Activated naive CD4-positive, alpha-beta T cell (primary cell): ENCODE measurements at places on chromosomes 12 and 14.

GRCh38 chr14:56092763-56093162 lies 25.4 kb upstream of the PELI2 start:
- DNase-seq, result no peak

GRCh38 chr12:119838826-119839600 lies 38.1 kb downstream of the CIT start:
- no peak for DNase-seq

GRCh38 chr14:101408077-101408831 lies 153.0 kb upstream of the DIO3 start:
- no peak for DNase-seq

DNA sequence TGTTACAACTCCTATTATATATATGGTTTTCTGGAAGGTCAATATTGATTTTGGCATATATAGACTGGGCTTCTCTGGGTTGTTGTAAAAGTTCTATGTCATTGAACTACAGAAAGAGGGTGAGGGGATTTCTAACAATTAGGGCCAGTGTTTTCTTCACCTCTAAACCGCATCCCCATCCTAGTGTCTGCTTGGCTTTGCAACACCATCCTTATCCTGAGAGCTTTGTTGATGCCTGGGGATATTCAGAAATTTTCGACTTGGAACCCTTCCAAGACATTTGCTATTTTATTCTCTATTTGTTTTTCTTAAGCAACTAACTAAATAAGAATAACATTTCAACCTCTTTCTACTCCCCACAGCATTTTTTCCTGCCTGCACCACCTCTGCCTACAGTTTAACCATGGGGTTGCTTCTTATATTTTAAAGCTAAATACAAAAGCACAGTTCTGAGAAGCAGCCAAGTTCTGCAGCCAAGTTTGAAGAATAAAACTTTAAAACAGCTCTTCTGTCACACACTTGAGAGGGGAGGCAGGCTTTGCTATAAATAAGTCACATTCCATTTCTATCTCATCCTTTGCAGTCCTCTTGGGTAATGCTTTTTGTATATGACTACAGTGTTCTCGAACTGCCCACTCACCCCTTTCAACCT lies 53.4 kb downstream of the RGS6 start:
- DNase-seq, result no peak

GRCh38 chr12:44357494-44357893 lies 518.6 kb downstream of the NELL2 start:
- DNase-seq, result no peak

GRCh38 chr12:50104417-50105366 lies 884 bp downstream of the GPD1 start:
- DNase-seq, result no peak

DNA sequence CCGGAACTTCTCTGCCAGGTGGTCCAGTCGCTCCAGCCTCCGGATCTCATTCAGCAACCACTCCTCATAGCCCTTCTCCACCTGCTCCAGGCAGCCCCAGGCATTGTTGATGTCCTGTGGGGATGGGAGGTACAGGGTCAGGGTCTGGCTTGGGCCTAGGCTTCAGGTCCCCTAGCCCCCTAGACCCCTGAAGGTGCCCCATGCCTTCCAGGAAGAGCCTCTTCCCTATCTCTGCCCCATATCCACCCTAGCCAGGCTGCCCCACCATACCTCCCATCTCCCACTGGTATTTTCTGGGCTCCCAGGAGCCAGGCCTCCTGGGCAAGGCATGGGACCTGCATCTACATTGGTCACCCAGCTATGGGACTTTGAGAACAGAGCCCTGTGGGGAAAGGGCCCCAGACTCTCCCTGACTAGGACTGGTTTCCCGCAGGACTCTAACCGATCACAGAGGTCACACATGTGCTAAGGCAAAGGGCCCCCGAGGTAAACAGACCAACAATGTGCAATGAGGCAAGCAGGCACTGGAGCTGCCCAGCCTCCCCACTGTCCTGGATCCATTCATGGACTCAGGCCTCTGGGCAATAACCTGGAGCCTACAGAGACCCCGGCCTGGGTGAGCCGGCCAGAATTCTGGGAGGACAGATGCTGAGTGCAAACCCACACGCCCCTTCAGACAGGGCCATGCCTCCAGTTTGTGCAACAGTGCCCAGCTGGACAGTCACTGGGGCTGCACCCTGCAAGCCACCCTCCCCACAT lies 88.8 kb downstream of the ACTN1 start:
- no peak for DNase-seq

- no peak for DNase-seq
These were observed 326.3 kb upstream of the DIO2 start for GRCh38 chr14:80537626-80538025.

GRCh38 chr12:131217024-131217586 lies 263.4 kb downstream of the ADGRD1 start:
- DNase-seq, result no peak

DNA sequence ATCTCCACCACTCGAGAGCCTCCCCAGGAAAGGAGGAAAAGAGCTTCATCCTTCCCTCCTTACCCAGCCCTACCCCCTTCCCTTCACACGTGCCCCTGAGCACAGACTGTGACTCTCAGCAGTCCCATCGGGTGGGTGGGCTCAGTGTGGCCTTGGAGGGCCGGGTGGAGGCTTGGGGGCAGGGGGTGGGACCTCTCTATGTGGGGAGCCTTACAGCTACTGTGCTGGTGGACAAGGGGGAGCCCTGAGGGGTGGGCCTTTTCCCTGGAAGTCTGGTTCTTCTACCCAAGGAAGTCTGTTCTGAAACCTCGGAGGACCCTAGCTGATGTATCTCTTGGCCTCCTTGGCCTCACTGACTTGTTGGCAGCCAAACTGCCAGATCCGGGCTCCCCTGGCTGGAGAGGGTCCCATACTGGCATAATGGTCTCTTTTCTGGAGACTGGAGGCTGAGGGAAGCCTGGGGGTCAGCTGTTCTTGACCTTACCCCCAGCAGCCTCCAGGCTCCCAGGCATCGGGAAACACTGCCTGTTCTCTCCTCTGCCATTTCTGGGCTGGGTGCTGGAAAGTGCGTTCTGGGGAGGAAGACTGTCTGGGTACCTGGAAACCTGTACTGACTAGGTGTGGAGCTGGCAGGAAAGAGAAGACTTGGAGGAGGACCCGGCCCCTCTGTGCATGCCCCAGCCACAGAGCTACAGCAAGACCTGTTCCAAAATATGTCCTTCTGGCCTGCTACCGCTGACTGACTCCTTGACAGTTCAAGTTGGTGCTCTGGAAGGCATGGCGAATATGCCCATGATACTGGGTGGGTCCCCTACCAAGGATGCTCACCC lies 7.6 kb downstream of the VASH1 start:
- no peak for DNase-seq

GRCh38 chr14:77007183-77007974 lies 21.1 kb downstream of the IRF2BPL start:
- no peak for DNase-seq

- DNase-seq, result no peak
These were observed 9.1 kb upstream of the RPAP3 start for GRCh38 chr12:47714826-47715386.

DNA sequence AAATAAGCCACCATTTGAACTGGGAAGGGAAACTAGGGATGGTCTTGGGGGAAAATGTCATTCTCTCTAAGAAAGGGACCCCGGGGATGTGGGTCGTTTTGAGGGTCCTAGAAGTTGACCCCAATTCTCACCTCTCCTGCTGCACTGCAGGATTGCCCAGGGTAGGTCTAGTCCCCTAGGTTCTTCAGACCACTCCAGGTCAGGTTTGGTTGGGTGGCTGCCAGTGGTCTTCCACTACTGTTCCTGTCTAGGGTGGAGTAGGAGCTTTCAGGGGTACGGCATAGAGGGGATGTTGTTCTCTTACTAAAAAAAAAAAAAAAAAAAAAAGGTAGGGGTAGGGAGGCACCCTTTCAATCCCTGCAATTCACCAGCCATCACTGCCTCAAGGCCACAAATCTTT lies 7.3 kb downstream of the HOXC8 start:
- no peak for DNase-seq

- no peak for DNase-seq
These were observed 44.0 kb upstream of the FRMD6 start for GRCh38 chr14:51607711-51608110.

- no peak for DNase-seq
These were observed 418.8 kb upstream of the LRFN5 start for GRCh38 chr14:41187868-41188267.

DNA sequence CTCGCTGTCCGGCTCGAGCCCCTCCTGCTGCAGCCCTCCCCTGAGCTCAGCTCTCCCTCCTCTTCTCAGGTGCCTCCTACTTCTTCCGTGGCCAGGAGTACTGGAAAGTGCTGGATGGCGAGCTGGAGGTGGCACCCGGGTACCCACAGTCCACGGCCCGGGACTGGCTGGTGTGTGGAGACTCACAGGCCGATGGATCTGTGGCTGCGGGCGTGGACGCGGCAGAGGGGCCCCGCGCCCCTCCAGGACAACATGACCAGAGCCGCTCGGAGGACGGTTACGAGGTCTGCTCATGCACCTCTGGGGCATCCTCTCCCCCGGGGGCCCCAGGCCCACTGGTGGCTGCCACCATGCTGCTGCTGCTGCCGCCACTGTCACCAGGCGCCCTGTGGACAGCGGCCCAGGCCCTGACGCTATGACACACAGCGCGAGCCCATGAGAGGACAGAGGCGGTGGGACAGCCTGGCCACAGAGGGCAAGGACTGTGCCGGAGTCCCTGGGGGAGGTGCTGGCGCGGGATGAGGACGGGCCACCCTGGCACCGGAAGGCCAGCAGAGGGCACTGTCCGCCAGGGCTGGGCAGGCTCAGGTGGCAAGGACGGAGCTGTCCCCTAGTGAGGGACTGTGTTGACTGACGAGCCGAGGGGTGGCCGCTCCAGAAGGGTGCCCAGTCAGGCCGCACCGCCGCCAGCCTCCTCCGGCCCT lies 22.8 kb downstream of the MMP17 start:
- no peak for DNase-seq

DNA sequence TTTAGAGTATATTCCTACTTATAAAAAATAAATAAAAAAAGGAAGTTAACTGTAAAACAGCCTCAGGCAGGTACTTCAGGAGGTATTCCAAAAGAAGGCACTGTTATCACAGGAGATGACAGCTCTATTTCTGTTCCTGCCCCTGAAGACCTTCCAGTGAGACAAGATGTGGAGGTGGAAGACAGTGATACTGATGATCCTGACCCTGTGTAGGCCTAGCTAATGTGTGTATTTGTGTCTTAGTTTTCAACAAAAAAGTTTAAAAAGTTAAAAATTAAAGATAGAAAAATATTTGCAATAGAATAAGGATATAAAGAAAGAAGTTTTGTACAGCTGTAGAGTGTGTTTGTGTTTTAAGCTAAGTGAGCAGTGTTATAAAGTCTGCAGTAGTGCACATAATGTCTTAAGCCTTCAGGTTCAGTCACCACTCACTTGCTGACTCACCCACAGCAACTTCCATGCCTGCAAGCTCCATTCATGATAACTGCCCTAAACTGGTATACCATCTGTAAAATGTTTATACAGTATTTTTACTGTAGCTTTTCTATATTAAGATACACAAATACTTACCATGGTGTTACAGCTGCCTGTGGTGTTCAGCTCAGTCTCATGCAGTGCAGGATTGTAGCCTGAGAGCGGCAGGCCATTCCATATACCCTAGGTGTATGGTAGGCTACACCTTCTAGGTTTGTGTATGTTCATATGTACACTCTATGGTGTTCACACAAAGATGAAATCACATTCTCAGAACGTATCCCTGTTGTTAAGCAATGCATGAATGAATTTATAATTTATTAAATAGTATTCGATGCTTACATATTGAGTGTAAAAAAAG lies 121.1 kb downstream of the ANO6 start:
- no peak for DNase-seq

GRCh38 chr14:68232300-68233055 lies 412.9 kb downstream of the RAD51B start:
- DNase-seq, result no peak

DNA sequence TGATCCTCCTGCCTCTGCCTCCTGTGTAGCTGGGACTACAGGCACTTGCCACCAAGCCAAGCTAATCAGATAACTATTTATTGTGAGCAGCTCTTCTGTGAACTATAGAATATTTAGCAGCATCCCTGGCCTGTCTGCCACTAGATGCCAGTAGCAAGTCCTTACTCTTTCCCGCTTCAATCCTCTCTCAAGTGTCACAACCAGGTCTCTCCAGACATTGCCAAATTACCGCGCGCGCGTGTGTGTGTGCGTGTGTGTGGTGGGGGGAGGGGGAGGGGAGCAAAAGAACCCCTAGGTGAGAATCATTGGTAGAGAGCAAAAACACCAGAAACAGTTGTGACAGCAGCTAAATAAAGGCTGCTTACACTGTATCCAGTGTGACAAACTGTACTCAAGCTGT lies 49.9 kb downstream of the PPP2R5E start:
- no peak for DNase-seq

DNA sequence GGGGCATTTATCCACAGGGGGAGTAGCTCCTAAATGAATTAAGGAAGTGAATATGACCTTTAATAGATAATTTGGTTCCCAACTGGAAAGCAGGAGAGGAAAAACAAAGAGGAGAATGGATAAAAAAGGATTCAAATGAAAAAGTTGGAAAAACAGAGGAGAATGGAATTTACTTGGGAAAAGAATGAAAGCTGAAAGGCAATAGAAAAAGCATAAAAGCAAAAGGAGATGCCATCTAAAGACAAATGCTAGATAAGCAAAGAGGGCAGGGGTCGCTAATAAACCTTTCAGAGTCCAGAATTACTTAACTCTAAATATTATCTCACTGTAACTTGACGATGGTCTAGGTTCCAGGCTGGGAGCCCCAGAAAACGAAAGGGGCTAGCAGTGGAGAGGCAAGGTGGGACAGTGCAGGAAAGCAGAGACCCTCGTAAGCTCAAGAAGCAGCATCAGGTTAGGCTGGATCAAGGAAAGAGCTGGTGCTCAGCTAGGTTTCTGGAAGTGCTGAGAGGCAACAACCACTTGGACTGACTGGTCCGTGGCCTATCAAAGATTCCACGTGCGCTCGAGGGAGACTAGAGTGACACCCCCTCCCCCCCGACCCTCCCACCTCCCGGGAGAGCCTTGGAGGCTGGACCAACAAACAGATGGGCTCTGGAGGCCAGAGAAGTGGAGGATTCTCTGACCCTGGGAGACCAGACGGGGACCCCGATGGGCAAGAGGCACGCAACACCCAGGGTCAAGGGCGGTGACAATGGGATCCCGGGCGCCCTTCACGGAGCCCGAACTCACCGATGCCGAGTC lies 1.2 kb downstream of the SLC2A13 start:
- no peak for DNase-seq

GRCh38 chr14:69797573-69798338 lies 715 bp upstream of the SLC10A1 start:
- DNase-seq, result no peak

DNA sequence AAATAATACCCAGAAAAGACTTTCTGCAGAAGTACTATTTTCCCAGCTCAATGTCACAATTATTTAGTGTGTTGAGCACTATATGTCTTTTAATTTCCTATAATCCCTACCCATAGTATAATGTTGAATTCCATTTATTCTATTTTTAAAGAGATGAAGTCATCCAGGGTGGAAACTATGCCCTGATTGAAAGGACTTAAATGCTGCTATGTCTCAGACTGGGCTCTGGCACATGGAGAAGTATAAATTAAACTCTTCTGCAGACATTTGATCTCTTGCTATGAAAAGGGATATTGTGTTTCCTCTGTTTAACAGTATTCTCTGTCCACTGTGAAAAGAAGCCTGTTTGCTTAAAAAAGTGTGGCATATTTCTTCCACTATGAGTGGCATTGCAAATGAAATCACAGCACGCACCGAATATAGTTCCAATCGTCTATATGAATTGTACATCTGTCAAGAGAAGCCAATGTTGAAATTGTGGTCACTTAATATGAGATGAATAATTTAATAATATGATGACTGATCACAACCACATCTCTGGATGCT lies 192.3 kb downstream of the BCAT1 start:
- no peak for DNase-seq

GRCh38 chr12:116128779-116129178 lies 148.7 kb downstream of the MED13L start:
- no peak for DNase-seq

- DNase-seq, result no peak
These were observed 122.4 kb upstream of the AMIGO2 start for GRCh38 chr12:47202176-47202575.
